ENCODE measurements at places on chromosomes 16 and 17.

DNA sequence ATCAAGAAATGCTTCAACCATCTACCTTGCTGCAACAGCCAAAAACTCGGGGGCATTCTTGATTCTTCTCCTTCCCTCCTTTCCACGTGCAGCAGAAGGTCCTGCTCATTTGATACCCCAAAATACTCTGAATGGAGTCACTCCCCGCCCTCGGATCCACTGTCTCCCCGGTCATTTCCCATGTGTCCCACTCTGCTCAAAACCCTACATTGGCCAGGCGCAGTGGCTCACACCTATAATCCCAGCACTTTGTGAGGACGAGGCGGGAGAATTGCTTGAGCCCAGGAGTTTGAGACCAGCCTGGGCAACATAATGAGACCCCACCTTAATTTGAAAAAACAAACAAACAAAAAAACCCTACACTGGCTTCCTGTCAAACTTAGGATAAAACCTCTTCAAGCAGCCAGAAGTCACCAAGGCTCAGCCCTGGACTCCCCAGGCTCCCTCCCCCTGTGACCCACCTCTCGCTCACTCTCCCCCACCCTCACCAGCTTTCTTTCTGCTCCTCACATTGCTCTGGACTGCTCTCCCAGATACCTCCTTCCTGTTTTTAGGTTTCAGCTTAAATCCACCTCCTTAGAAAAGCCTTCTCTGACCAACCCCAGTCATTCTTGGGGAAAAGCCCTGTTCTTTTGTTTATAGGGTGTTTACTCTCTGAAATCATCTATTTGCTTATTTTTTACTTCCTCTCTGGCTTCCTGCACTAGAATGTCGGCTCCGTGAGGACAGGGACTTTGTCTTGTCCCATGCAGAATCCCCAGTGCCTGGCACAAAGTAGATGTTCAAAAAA, 2.8 kb downstream of the SLC13A2 start:
- DNase-seq = no peak
- no peaks in the 10 kb centered on the region for H3K27me3 ChIP-seq
- peaks cover 9% of the 10 kb centered on the region for H3K4me1 ChIP-seq
- no peak overlapping the region for H3K27ac ChIP-seq
- H3K36me3 ChIP-seq = no peaks in the 10 kb centered on the region

GRCh38 chr17:60435244-60436167, 13.2 kb downstream of the CHCT1 start:
- H3K27me3 ChIP-seq = no peaks in the 10 kb centered on the region
- H3K4me3 ChIP-seq = no peak overlapping the region
- peak; percentile 32 for DNase-seq
- no peaks in the 10 kb centered on the region for H3K36me3 ChIP-seq
- no peaks in the 10 kb centered on the region for H3K4me1 ChIP-seq

- H3K4me3 ChIP-seq = no peak overlapping the region
- H3K27ac ChIP-seq = no peak overlapping the region
- no peak for DNase-seq
Observed at GRCh38 chr16:31913668-31914067, 40.1 kb downstream of the ZNF267 start.

DNA sequence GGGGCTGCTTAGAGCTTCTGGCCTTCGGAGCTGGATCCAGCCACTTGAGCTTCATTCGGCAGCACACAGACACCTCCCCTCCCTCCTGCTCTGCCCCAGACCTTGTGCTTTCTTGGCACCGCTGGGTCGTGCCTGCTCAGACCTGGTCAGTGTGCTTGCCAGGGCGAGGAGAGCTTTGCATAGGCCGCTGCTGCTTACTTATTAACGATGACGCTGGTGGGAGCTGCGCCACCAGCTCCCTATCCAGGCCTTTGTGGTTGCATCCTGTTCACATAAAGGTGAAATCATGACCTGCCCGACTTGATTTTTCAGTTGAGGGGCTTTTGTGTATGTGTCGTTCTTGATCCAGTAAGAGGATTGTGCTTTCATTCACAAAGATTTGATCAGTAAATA, 101.1 kb downstream of the MSI2 start:
- no peak overlapping the region for H3K27ac ChIP-seq
- H3K4me1 ChIP-seq = peaks cover 29% of the 10 kb centered on the region
- DNase-seq = no peak
- H3K36me3 ChIP-seq = no peaks in the 10 kb centered on the region

DNA sequence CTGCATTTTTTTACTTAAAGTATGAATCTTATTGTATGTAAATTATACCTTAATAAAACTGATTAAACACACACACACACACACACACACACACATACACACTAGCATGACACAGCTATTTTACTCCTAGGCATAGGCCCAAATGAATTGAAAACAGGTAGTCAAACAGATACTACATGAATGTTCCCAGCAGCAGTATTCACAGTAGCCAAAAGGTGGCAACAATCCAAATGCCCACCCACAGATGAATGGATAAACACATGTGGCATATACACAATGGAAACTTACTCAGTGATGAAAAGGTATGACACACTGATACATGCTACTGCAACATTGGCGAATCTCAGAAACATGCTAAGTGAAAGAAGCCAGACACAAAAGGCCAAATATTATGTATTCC, 223.5 kb downstream of the CYB561 start:
- no peak overlapping the region for H3K27ac ChIP-seq
- no peaks in the 10 kb centered on the region for H3K4me1 ChIP-seq
- no peak for DNase-seq
- H3K27me3 ChIP-seq = no peaks in the 10 kb centered on the region
- H3K4me3 ChIP-seq = no peak overlapping the region

GRCh38 chr17:49437696-49438435, 23.2 kb upstream of the PHB1 start:
- H3K27me3 ChIP-seq = no peaks in the 10 kb centered on the region
- no peak overlapping the region for H3K27ac ChIP-seq
- H3K4me1 ChIP-seq = no peaks in the 10 kb centered on the region
- no peak for DNase-seq

GRCh38 chr16:81241706-81242105, 3.2 kb downstream of the BCO1 start:
- no peak for DNase-seq
- H3K4me1 ChIP-seq = no peaks in the 10 kb centered on the region
- H3K4me3 ChIP-seq = no peak overlapping the region
- H3K36me3 ChIP-seq = no peaks in the 10 kb centered on the region

GRCh38 chr16:87882436-87883019, 13.2 kb upstream of the SLC7A5 start:
- no peak overlapping the region for H3K27ac ChIP-seq
- H3K27me3 ChIP-seq = peaks cover 12% of the 10 kb centered on the region
- no peaks in the 10 kb centered on the region for H3K36me3 ChIP-seq

DNA sequence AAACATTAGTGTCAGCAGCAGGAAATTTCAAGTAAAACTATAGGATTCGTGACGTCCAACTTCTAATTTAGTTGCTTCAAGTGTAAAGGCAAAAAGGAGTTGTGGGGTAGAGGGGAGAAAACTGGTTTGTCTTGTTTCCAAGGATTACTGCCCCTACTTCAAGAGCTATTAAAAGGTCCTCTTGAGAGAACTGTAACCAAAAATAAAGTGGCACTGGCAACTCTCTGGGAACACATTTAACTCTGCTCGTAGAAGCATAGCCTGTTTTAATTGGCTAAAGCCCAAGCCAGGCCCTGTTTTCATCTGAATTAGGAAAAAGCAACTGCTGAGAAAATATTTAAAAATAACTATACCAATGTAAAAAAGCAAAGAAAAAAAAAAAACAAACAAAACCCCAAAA, 51.8 kb upstream of the AKAP1 start:
- no peak overlapping the region for H3K27ac ChIP-seq
- no peak for DNase-seq
- peaks cover 25% of the 10 kb centered on the region for H3K27me3 ChIP-seq
- no peaks in the 10 kb centered on the region for H3K36me3 ChIP-seq

GRCh38 chr16:11677959-11678881, 10.0 kb downstream of the SNN start:
- no peak for DNase-seq
- H3K27me3 ChIP-seq = no peaks in the 10 kb centered on the region
- peaks cover 50% of the 10 kb centered on the region for H3K4me1 ChIP-seq
- H3K36me3 ChIP-seq = peaks cover 13% of the 10 kb centered on the region

- H3K36me3 ChIP-seq = no peaks in the 10 kb centered on the region
- H3K4me1 ChIP-seq = peaks cover 7% of the 10 kb centered on the region
- peaks cover 79% of the 10 kb centered on the region for H3K27me3 ChIP-seq
- DNase-seq = no peak
- H3K27ac ChIP-seq = no peak overlapping the region
Observed at GRCh38 chr17:50207792-50208567, 6.5 kb upstream of the COL1A1 start.

GRCh38 chr17:48295362-48296288, 134.4 kb downstream of the SKAP1 start:
- H3K36me3 ChIP-seq = no peaks in the 10 kb centered on the region
- H3K27ac ChIP-seq = peak overlapping the region; percentile 82
- H3K4me3 ChIP-seq = no peak overlapping the region
- no peaks in the 10 kb centered on the region for H3K27me3 ChIP-seq

DNA sequence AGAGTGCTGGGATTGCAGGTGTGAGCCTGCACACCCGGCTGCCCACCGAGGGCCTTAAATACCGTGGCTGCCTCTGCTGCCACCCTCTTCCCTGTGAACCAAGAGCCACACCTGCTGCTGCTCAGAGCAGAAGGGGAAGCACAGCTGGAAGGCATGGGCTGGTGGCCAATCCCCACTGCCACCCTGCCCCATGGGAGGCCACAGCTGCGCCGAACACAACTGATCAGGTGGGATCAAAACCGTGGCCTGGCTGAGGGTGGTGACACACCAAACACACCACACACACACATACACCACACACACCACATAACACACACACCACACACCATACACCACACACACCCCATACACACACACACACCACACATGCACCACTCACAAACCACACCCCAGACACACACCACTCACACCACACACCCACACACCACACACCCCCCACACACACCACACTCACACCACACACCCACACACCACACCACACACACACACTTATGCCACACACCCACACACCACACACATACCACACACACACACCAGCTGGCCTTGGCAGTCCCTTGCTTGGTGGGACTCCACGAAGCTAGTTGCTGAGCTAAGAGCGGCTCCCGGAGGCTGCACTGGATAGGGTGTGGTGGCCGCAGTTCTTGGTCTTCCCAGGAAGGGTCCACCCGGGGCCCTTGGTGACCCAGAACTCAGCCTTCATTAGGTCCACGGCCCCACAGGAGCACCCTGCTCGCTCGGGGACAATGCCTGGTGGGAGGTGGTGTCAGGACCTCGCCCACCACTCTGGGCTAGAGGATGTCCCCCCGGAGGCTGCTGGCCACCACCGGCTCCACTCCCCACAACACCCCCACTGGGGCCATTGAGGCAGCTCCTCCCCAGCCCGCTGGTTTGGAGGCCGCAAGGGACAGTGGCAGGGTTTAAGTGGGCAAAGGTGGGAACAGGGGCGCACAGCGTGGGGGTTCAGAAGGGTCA, 14.9 kb downstream of the CEP131 start:
- DNase-seq = no peak
- peaks cover 11% of the 10 kb centered on the region for H3K36me3 ChIP-seq
- H3K27me3 ChIP-seq = no peaks in the 10 kb centered on the region

GRCh38 chr16:50296807-50297206, 30.5 kb downstream of the ADCY7 start:
- H3K27ac ChIP-seq = no peak overlapping the region
- H3K27me3 ChIP-seq = no peaks in the 10 kb centered on the region
- peaks cover 32% of the 10 kb centered on the region for H3K36me3 ChIP-seq
- DNase-seq = no peak

GRCh38 chr17:332558-333322, 19.9 kb downstream of the RPH3AL start:
- H3K27ac ChIP-seq = no peak overlapping the region
- H3K27me3 ChIP-seq = no peaks in the 10 kb centered on the region
- peaks cover 68% of the 10 kb centered on the region for H3K4me1 ChIP-seq
- no peak for DNase-seq

DNA sequence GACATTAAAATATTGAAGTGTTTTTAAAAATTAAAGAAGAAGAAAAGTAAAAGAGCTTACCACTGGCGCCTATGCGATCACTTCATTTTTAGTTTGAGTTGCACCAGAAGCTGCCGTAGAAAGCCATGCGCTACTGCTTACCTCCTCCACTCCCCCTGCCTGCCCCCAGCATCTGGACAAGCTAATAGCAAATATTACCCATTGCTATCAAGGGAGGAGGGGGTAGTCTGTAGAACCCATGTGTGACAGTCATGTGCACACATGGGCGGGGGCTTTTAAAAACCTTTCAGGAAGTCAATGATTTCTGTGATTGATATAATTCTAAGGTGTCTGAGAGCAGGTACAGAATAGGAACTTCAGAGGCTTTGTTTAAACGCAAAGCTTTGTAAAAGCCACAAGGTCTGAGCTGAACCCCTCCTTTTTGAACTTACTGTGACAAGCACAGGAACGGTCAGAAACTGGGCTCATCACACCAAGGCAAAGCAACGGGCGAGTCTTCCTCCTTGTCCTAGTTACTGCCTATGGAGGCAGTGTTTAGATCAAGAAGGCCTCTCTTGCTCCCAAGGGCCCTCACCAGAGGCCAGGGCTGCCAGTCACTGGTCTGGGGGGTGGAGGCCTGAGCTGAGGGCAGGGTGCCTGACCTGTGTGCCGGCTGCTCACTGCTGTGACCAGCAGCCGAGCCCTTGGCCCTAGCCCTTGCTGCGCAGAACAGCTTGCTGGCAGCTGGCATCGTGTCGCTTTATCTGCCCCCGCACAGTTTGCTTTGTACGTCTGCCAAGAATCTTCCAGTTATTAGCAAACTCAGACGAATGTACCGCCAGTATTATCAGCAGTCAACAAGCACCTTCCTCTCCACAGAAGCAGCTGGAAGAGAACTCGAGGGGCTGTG, 15.0 kb downstream of the GINS2 start:
- peaks cover 59% of the 10 kb centered on the region for H3K36me3 ChIP-seq
- no peak overlapping the region for H3K4me3 ChIP-seq
- no peak overlapping the region for H3K27ac ChIP-seq
- H3K4me1 ChIP-seq = no peaks in the 10 kb centered on the region
- H3K27me3 ChIP-seq = no peaks in the 10 kb centered on the region

- no peaks in the 10 kb centered on the region for H3K4me1 ChIP-seq
- peak; percentile 14 for DNase-seq
- H3K27me3 ChIP-seq = no peaks in the 10 kb centered on the region
- H3K36me3 ChIP-seq = no peaks in the 10 kb centered on the region
- no peak overlapping the region for H3K4me3 ChIP-seq
- no peak overlapping the region for H3K27ac ChIP-seq
Observed at GRCh38 chr16:1708083-1708767, 2.2 kb downstream of the MAPK8IP3 start.

DNA sequence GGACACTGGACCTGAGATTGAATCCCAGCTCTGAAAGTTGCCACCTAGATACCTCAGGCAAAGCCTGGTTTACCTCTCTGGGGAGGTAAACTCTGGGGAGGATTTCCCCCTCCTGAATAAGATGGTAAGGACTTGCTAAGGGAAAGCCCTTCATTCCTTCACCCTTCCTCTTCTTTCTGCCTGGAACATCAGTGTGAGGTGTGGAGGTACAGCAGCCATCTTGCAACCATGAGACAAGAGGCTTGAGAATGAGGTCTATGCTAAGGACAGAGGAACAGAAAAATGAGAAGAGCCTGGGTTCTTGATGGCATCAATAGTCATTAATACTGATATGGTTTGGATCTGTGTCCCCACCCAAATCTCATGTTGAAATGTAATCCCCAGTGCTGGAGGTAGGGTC, 23.7 kb upstream of the ADCY9 start:
- H3K27ac ChIP-seq = no peak overlapping the region
- DNase-seq = no peak
- no peaks in the 10 kb centered on the region for H3K36me3 ChIP-seq
- H3K4me1 ChIP-seq = peaks cover 18% of the 10 kb centered on the region

Data from T-cell (primary cell).